GDM1 (cell line): ENCODE measurements at places on chromosomes 13 and 19.

- no peak for DNase-seq
Measured at GRCh38 chr19:47377801-47378200, 28.7 kb downstream of the DHX34 start.

- no peak for DNase-seq
Measured at GRCh38 chr19:20233105-20233504, 66.1 kb downstream of the ZNF486 start.

DNA sequence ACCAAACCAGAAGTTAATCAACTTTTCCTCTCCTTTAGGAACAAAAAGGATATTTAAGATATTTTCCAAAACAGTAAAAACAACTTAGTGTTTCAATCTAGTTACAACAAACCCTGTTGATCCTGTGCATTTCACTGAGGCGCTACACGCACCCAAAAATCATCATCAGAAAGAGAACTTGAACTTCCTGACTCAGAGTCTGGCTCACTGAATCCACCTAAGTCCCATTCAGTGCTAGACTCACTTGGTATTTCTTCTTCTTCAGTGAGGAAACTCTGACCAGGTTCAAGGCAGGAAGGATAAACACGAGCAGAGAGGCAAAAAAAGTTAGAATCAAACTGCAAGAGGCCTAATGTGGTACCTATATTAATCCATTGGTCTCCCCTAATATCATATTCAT lies 2.2 kb downstream of the KBTBD6 start:
- no peak for DNase-seq

- DNase-seq = no peak
Measured at GRCh38 chr19:40650749-40651305, 39.6 kb downstream of the NUMBL start.

- DNase-seq = no peak
Measured at GRCh38 chr13:44030615-44031014, 150.9 kb downstream of the LACC1 start.

- DNase-seq = no peak
Measured at GRCh38 chr13:78309497-78310180, 293.7 kb downstream of the POU4F1 start.

DNA sequence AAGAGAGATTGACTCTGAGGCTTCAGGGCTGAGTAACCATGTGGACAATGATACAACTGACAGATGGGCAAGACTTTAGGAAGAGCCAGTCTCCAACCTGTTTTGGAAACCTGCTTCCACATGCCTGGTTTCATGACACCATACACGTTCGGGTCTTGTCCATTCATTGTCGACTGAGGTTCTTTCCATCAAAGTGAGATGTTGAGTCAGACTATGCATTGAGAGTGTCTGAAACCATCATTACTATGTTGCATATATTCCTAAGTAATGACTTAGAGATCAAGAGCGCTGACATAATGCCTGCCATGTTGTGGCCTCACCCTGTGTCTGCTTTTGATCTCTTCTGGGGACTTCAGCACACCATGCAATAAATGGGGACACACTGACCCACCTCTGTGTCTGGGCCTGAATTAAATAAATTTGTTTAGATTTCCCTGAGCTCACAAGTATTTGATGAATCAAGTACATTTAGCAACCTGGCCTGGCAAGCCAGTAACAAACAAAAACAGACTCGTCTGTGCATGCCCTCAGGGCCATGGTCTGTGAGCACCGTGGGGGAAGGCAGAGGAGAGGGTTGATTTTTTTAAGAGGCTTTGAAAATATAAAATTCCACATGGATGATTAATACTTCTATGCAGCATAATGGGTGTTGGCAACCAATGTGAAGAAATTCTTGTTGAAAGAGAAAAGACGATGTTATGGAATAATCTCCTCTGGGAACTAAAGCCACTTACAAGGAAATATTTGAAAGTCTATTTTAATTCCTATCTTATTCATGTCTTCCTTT lies 49.9 kb upstream of the UBAC2 start:
- no peak for DNase-seq

GRCh38 chr19:14393329-14393728 lies 12.1 kb downstream of the ADGRE5 start:
- no peak for DNase-seq

- DNase-seq = no peak
Measured at GRCh38 chr13:101185606-101186005, 230.7 kb downstream of the NALCN start.

DNA sequence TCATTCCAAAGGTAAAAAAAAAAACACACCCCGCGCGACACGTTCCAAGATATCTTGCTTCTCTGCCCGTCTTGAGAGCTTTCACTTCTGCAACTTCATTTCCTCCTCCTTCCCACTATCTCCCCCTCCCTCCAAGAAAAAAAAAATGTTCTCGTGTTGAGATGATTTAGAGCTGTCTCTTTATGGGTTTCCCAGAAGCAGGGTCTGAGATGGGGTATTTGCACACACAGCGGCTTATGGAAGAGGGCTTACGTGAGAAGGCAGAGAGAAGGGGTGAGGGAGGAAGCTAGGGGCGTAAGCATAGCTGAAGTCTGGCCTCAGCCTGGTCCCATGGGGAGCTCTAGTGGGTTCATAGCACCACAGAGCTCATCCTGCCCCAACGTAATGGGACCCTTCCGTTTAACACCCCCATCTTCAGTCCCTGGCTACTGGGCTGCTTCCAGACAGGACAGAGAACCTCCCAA lies 31.3 kb upstream of the USE1 start:
- DNase-seq = peak; percentile 19

DNA sequence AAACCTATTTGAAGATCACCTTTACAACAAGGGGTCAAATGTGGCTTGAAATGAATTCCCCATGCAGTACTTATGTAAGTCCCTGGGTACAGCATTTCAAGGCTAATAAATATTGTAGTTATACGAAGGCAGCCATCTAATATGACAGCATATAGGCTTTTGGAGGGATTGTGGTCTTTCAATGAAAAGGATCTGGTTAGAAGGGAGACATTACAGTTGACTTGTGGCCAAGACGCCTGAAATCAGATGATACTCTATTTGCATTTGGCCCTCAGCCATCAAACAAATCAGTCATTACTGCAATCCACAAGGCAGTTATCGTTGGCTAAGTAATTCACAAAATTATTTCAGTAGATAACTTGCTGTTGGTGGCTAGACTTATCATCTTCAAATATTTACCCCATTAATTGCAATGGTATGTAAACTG lies 242.7 kb downstream of the DCLK1 start:
- no peak for DNase-seq

- no peak for DNase-seq
Measured at GRCh38 chr19:13861392-13861713, 15.6 kb upstream of the NANOS3 start.

GRCh38 chr13:70088926-70089325 lies 18.7 kb upstream of the ATXN8OS start:
- DNase-seq = no peak

DNA sequence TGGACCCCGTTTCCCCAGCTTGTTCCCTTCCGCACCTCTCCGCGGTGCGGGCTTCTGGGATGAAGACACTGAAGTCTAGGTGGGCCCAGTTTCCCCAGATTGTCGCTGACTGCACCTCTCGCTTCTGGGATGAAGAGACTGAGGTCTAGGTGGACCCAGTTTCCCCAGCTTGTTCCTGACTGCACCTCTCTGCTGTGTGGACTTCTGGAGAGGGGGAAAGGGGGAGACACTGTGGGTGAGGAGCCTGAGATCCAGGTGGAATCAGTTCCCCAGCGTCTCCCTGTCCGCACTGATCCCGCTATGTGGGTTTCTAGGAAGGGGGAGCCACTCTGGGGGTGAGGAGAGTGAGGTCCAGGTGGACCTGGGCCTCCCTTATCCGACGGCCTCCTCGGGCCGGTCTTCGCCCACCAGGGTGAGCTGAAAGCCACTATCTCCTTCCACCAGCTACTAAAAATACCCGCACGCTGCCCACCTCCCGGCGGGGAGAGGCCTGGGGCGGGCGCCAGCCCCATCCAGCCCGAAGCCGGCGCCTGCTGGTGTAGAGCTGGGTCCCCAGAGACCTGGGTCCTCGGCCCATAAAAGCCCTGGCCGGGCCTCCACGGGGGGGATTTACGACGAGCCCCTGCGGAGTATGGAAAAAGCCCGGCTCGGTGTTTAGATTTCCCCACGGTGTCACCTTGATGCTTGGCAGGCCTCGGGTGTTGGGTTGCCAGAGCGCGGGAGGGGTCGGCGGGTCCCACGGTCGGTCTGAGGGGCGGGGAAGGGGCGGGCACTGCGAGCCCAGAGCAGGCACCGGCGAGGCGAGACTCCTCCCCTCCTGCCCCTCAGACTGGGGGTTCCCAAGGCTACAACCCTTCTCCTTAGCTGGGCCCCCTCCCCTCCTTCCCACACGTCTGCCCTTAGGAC lies 10.6 kb downstream of the FUT6 start:
- no peak for DNase-seq

DNA sequence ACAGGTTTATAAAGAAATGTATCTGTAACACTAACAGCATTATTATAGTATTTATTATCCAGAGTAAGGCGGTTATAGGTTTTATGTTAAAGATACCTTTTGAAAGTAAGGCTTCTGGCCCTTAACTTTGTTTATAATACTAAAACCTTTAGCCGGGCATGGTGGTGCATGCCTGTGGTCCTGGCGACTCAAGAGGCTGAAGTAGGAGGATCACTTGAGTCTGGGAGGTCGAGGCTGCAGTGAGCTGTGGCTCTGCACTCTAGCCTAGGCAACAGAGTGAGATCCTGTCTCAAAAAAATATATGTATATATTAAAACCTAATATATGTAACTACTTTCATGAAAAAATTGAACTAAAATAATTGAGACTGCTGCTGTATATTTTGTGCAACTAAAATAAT lies 98.7 kb upstream of the KLF5 start:
- no peak for DNase-seq

- no peak for DNase-seq
Measured at GRCh38 chr13:65744836-65745235, 1485.3 kb downstream of the PCDH9 start.

DNA sequence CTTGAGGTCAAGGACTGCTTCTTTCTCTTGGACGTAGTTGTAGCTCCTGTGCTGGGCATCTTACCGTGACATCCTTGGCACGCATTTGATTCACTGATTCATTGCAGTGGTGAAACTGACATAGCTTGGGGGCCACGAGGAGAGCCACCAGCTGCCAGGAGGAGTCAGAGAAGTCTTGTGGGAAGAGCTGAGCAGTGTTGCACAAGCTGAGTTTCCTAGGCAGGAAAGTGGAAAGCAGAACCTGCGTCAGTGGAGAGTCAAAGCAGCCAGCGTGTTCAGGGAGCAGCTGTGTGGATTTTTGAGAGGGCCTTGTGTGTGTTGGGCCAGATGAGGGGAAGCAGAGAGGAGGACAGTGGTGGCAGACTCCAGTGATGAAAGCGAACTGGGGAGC lies 5.3 kb upstream of the GPR183 start:
- peak; percentile 83 for DNase-seq

- no peak for DNase-seq
Measured at GRCh38 chr13:109012115-109012514, 382.7 kb downstream of the MYO16 start.

- no peak for DNase-seq
Measured at GRCh38 chr19:55461974-55462626, 658 bp upstream of the ISOC2 start.

- DNase-seq = no peak
Measured at GRCh38 chr19:8513036-8513686, 806 bp downstream of the ZNF414 start.

DNA sequence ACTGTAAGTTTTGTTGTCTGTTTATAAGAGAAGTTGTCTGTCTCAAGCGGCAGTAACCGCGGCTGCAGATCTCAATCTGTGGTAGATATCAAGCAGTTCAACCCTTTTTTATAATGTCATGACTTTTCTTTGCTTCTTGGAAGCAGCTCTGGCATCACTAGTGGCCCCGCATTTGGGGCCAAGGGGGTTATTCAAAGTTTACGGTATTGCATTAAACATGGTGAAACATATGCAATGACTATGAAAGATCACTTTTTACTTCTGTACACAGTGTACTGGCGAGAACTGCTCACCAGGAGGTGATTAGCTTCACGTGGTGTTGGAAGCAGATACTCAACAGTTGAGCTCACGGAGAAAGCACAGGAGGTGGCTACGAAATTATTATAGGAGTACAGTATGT lies 4.6 kb upstream of the FFAR3 start:
- DNase-seq = no peak

DNA sequence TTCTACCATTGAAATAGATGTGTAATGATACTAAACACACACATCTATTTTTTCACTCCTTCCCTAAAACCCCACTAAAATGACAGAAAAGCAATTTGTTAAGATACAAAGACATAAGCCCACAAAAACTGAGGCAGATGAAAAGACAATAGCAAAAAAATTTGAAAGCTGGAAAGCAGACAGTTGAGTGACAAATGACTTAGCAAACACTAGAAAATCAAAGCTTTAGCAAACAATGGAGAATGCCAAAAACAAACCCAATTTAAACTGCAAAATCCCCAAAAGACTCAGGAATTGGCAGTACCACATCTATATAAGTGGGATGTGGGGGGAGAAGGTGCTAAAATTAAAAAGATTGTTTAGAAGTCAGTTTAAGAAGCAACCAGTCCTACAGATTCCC lies 9.5 kb downstream of the TSC22D1 start:
- no peak for DNase-seq

DNA sequence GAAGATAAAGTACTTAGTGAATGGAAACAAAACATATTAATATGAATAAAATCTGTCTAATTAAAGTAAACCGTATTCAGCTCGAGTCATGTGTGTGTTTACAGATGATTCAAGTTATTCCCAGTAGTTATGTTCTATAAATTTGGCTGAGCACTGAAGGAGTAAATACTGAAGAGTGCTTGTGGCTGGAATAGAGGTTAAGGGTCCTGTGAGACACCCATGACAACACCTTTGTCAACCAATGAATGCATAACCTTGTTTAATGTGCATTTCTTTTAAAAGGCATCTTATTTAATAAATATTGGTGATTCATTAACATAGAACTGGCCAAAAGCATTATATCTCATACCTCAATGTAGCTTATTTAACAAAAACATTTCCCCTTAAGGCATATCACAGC lies 577.8 kb upstream of the SLITRK5 start:
- DNase-seq = no peak

GRCh38 chr19:39080431-39080830 lies 3.7 kb upstream of the ACP7 start:
- DNase-seq = no peak

DNA sequence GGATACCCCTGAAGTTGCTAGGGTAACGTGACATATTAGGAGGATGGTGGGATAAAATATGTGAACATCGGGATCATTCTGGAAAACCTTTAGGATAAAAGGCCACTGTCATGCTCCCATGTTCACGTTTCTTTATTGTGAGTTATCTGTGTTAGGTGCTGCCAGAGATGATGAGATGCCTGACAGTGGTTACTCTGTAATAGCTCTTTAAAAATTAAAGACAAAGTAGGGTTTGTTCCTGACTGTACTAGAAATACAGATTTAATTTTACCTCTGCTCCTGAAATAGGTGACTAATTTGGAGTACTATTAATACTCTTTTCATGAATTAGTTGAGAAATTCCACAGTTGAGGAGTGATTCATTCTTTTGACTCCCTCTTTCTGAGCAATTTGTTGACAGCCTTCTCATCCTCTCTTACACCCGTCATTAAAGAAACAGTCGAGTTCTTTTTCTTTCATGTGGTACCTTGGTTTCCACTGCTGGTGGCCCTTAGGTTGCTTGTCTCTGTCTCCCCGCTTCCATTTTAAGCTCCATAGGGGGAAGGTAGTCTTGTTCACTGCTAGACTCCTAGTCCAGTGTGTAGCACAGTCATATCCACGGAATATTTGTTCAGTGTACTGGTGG lies 28.4 kb downstream of the SAE1 start:
- DNase-seq = no peak
